GM13977 (cell line): ENCODE measurements at places on chromosomes 5 and 9.

- DNase-seq: no peak
These were observed 432.9 kb upstream of the ACTBL2 start for GRCh38 chr5:57915536-57915935.

DNA sequence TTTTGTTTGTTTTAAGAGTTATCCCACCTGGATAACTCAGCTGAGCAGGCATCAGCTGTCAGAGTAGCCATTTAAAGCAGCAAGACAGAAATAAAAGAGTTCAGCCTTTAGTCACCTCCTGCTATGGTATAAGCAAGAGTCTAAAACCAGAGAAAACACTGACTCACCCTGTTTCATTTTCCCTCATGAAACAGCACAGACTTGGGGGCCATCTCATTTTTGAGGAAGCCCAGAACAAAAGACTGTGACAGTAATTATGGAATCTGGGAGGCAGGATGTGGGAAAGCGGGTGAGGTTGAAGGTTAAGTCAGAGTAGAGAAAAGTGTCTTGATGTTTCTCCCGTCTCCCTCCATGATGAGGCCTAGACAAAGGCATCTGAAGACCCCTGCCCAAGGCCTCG lies 90.2 kb upstream of the FAM174A start:
- DNase-seq: no peak

GRCh38 chr9:81787747-81788632 lies 98.6 kb upstream of the TLE1 start:
- no peak for DNase-seq

DNA sequence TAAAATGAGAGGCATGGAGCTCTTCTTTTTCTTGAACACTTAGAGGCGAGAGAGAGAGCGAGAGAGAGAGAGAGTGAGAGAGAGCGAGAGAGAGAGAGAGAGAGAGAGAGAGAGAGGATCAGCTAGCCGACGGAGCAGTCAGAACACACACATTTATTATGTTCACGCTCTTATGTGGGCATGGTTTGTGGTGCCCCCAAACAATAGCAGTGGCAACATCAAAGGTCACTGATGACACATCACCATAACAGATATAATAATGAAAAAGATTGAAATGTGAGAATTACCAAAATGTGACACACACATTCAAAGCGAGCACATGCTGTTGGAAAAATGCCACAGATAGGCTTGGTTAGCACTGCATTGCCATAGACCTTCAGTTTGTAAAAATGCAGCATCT lies 116.1 kb downstream of the KDM4C start:
- no peak for DNase-seq

GRCh38 chr5:174188295-174188694 lies 142.8 kb downstream of the NSG2 start:
- DNase-seq: no peak

GRCh38 chr5:90932052-90932699 lies 373.6 kb downstream of the ADGRV1 start:
- DNase-seq: peak; percentile 70

DNA sequence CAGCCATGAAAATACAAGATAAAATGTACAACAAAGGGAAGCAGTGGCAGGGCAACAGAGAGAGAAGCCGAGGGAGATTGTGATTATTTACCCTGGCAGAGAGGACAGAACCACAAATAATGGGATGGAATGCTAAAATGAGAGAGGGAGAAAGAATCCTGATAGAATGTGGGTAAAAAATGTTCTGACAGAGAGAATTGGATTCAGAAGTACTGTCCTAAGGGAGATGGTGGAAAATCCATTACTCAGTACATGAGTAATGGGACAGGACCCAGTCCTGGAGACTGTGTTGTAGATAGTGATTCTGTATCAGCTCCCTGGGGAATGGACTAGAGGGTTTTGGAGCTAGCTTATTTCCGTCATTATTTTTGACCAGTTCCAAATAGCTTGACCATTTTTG lies 831.5 kb downstream of the MAT2B start:
- DNase-seq: no peak

- no peak for DNase-seq
These were observed 10.7 kb downstream of the ABO start for GRCh38 chr9:133264235-133264764.

DNA sequence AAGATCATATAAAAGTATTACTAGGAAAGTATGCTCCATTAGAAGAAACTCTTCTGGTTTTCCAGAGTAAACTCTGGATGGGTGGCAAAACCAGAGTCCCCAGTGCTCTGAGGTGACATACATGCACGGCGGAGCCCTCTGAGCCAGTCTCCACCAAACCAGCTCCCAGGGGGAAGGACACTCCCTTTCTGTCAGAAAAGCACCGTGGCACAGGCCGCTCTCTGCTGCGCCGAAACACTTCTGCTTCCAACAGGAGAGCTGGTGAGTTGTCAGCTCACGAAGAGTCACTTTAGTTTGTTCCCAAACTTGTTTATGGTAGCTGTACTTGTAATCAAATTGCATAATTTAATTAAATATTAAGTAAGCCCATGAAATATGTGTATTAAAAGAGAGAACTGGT lies 184.6 kb downstream of the CDK5RAP2 start:
- DNase-seq: no peak

- DNase-seq: no peak
These were observed 126.7 kb upstream of the SLCO6A1 start for GRCh38 chr5:102625468-102625867.

- DNase-seq: peak; percentile 68
These were observed 22.2 kb upstream of the GLDC start for GRCh38 chr9:6667633-6668280.

- no peak for DNase-seq
These were observed 25.4 kb upstream of the POMT1 start for GRCh38 chr9:131477367-131477766.

GRCh38 chr9:88998503-88998902 lies 7.2 kb downstream of the S1PR3 start:
- DNase-seq: no peak

DNA sequence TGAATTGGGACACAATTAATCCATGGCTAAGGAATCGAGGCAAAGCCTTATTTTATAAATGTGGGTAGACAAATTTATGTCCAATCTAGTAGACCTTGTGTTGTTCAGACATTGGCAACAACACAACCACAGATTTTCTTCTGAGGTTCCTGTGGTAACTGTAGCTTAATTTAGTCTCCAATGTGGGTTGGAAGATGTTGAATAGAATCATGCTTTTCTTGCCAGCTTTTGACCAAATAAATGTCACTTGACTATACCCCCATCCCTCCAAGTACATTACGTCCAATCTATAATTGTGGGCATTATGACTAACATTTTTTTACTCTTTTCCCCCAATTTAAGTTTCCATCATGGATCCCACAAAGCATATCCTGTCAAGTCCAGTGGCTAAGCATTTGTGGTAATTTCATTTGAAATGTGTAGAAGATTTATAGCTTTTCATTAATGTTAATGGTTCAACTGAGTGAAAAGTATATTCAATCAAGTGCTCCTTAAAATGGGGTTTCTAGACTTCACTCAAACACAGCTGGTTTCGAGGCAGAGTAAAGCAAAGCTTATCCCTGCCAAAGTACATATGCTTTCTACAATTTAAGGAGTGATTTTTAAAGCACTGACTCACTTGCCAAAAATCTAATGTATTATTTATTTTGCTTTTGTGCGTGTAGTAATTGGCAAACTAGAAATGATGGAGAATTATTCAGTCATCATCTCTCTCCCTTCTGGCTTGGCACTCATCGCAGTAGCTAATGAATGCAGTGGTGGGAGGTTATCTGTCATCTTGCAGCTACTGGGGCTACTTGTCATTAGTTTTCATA lies 141.8 kb downstream of the FAM174A start:
- no peak for DNase-seq

GRCh38 chr9:74876382-74876949 lies 11.3 kb downstream of the TRPM6 start:
- DNase-seq: no peak

- no peak for DNase-seq
These were observed 246.1 kb downstream of the MARCHF11 start for GRCh38 chr5:15933259-15934207.

DNA sequence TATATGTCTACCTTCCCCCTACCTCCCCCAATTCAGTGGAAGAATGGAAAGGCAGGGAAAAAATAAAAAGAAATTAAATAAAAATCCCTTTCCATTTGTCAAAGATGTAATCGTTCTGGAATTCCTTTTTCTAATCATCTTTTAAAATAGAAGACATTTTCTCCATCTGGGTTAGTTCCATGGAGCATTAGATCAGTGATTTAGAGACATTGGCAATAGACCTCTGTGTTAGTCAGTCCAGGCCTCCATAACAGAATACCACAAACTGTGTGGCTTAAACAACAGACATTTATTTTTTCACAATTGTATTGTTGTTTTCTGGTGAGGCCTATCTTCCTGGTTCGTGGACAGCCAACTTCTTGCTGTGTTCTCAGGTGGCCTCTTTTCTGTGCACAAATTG lies 516.6 kb upstream of the DAB2 start:
- DNase-seq: no peak
